Upper lobe of right lung (tissue), 1 donor: ENCODE measurements at places on chromosomes 12 and 14.

- DNase-seq = no peak
Observed at GRCh38 chr12:65496617-65497016, 218.1 kb downstream of the MSRB3 start.

DNA sequence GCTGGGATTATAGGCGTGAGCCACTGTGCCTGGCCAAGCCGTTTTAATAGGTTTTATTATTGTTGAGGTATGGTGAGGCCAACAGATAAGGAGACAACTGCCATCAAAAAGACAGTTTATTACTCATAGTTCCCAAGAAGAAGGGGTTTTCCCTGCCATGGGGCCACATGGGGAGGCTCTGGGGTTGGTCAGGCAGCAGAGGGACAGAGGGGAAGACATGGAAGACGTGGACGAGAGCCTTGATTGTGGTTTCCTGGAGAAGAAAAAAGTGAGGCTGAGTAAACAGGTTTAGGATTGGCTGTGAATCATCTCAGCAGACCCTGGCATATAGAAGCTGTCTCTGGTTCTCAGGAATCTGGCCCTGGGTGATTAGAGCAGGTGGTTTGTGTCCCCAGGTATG is 69.9 kb downstream of the FOXN4 start:
- no peak for DNase-seq

DNA sequence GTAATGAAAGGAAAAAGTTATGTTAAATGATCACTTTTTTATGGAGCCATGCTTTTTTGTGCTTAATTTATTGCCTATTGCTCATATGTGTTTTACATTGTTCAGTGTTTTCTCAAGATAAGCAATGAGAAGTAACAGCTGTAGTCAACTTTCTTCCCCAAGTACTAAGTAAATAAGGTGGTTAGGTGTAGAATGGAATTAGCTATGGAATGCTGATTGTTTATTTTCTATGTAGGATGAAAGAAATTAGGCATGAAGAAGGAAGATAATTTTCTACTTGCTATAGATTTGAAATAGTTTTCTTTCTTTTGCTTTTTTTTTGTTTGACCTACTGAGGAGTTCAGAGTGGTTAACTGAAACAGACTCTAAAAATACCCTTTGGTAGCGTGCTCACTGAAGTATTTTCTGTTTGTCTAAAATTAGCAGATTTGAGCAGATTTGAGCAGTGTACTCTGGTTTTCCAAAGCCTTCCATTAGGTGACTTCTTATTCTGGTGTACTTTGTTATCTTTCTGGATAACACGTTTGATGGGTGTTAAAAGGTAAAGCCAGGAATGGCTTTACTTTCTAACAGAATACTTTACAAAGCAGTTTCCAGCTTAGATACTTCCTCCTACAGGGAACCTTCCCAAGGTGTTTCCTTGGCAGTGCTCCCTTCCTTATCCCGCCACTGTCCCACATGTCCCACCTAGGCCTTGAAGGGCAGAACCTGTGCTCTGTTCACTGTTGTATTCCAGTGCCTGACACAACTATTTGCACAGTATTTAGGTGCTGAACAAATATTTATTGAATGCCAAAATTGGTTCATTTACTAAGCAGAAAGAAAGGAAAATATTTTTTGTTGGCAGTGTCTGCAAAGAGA is 56.0 kb downstream of the RASSF3 start:
- DNase-seq = no peak

GRCh38 chr14:71460091-71460490 is 472.1 kb upstream of the RGS6 start:
- no peak for DNase-seq

DNA sequence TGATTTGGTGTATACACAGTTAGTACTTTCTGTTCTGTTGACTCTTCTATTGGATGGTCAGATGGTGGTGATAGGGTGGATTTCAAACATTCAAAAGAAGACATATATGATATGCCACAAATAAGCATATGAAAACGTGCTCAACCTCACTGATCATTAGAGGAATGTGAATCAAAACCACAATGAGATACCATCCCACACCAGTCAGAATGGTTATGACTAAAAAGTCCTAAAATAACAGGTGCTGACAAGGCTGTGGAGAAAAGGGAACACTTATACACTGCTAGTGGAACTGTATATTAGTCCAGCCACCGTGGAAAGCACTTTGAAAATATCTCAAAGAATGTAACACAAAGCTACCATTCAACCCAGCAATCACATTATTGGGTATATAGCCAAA is 425.5 kb downstream of the C12orf50 start:
- DNase-seq = no peak
